ENCODE measurements at places on chromosomes 2 and 18.

GRCh38 chr2:207630491-207630890 is 5.3 kb upstream of the METTL21A start:
- no peak for DNase-seq

DNA sequence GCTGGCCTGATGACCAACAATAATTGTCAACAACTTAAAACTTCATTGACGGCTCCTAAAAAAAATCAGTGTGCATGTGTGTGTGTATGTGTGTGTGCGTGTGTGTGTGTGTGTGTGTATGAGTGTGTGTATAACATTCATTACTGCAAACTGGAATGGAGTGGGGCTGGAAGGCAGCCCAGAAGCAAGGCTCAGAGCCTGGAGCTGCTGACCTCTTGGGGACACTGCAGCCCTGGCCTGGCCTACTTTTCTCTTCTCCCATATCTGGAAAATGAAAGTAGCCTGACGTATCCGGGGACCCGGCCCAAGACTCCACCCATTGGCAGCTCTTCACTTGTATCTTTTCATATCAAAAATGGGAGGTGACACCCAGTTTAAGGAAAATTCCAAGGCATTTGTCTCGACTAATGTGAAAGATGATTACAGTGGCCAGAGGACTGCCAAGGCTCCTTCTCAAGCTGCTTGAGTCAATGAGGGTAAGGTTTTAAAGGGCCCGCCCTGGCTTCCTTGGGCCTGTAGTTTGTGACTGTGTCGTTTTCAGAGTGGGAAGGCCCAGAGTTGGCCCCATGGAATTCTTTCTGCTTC is 72.4 kb upstream of the IL1R1 start:
- DNase-seq = no peak

- DNase-seq = no peak
These were observed 690.0 kb downstream of the ARHGAP15 start for GRCh38 chr2:143819190-143819735.

- DNase-seq = no peak
These were observed 443.9 kb downstream of the PID1 start for GRCh38 chr2:228827056-228827700.

DNA sequence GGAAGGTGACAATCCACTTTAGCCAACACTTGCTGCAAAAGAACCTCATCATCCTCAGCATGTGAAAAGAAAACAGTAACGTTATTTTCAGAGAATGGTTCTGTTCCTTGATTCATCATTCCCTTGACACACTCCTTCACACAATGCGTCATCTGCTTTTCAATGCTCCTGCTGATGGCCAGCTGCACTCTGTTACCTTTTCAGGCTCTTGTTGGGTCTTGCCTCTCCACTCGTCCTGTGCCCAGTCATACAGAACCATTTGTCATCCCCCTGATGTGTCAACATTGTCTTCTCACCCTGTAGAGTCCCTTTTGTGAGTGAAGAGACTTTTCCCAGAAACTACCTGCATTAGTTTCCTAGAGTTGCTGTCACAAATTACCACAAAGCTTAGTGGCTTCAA is 12.2 kb upstream of the DTNA start:
- no peak for DNase-seq

DNA sequence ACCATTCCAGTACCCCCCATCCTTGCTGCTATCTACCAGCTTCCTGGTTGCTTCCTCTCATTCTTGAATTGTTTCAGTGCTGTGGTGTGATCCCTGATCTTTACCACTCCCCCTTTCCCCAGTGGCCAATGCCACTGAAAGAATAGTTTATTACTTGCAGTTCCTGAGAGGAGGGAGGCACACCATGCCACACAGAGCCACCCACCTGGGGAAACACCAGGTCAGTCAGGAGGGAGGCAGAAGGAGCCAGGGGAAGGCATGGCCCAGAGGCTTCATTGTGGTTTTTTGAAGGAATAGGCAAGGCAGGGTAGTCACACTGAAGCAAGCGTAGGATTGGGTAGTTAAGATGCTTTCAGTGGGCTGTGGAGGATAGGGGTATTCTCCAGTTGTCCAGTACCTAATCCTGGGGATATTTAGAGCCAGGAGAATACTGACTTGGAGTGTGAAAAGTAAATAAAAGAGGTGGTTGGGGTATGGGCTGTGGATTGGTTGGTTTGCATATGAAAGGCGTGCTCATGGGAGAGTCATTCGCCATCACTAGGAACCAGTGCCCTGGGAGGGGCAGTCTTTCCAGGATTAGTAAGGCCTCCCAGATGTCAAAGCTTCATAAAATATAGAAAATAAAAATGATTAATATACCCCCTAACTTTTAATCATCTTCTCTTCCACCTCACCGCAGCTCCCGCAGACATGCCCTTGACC is 6.7 kb upstream of the TMEM177 start:
- DNase-seq = no peak

- DNase-seq = no peak
These were observed 79.1 kb upstream of the DNMT3A start for GRCh38 chr2:25420820-25421237.

DNA sequence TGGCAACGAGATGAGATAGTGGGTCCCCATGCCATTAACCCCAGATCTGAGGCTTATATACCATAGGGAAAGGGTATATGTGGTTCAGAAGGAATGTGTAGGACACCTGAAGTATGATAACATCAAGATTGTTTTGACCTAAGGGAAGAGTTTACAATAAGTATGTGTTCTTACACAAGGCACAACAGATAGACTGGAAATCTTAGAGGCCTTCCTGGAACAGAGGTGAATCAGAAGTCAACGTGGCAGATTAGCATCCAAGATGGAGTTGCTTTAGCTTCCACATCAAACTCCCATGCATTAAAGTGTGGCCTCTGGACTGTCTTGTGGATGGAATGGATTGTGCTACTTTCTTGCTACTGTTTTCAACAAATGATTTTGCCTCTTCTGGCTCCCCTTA is 116.6 kb upstream of the NT5C1B start:
- no peak for DNase-seq

DNA sequence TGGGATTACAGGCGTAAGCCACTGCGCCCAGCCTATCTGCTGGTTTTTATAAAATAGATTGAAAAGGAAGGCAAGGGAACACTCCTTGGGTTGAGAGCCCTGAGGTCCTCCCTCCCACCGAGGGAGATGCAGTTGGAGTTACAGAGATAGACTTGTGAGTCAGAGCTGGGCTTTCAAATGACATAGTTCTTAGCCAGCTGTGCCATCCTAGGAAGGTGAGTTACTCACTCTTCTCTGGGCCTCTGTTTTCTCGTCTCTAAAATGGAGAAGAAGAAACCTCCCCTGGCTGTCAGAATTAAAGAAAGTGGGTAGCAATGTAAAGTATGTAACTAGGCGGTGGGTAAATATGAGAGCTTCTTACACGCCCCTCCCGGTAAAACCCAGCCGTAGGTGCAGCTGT is 2.4 kb downstream of the LRRFIP1 start:
- DNase-seq = no peak

DNA sequence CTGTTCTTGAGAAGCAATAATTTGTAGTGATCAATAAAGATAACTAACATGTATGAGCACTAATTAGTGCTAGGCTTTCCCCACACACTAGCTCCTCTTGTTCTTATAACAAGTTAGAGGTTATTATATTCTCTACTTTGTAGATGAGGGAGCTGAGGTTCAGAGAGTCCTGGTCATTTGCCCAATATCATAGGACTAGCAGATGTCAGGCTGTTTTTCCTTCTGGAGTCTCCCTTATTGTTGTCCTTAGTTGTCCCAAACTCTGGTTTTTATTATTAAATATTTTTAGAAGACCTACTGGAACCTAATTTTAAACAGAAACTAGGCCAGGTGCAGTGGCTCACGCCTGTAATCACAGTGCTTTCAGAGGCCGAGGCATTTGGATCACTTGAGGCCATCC is 16.5 kb upstream of the TTC39C start:
- DNase-seq = no peak

DNA sequence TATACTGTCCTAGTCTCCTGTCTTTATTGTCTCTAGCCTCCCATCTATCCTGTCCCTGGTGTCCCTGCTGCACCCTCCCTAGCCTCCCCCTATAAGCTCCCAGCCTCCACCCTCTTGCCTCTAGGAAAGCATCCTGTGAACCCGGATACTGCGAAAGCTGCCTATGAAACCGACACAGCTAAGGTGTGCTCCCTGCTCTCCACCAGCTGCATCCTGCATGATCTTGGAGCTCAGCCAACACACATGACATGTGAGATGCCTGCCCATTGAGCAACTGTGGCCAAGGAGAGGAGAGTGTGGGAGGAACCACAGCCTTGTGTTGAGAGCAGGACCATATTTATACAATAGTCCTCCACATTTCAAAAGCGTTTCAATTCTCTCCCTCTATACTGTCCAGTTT is 187.1 kb downstream of the ZBTB7C start:
- no peak for DNase-seq

- no peak for DNase-seq
These were observed 190.4 kb downstream of the PLCL1 start for GRCh38 chr2:197994751-197995150.

DNA sequence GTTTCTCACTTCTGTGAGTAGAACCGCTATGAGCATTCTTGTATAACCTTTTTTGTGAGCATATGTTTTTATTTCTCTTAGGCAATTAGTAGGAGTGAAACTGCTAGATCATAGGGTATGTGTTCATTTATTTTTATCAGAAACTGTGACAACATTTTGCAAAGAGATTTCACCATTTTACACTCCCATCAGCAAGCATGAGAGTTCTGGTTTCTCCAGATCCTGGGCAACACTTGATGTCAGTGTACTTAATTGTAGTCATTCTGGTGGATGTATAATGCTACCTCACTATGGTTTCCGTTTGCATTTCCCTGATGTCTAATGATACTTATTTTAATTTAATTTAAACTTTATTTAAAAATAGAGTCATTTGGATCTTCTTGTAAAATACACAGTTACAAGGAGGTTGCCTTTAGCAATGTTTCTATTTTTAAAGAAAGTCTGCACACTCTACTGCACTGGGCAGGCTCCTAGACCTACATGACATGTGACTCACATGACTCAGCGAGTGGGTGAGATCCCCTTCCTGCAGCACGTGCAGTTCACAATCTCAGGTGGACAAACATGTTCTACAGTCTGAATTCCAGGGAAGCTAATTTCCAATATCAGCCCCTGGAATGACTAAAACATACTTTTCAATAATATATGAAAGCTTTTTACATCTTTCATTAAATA is 127.0 kb upstream of the BCL2L11 start:
- DNase-seq = no peak

- DNase-seq = no peak
These were observed 9.7 kb downstream of the FMNL2 start for GRCh38 chr2:152344579-152345195.

GRCh38 chr18:35171315-35171987 is 69.4 kb upstream of the ZNF397 start:
- DNase-seq = no peak

DNA sequence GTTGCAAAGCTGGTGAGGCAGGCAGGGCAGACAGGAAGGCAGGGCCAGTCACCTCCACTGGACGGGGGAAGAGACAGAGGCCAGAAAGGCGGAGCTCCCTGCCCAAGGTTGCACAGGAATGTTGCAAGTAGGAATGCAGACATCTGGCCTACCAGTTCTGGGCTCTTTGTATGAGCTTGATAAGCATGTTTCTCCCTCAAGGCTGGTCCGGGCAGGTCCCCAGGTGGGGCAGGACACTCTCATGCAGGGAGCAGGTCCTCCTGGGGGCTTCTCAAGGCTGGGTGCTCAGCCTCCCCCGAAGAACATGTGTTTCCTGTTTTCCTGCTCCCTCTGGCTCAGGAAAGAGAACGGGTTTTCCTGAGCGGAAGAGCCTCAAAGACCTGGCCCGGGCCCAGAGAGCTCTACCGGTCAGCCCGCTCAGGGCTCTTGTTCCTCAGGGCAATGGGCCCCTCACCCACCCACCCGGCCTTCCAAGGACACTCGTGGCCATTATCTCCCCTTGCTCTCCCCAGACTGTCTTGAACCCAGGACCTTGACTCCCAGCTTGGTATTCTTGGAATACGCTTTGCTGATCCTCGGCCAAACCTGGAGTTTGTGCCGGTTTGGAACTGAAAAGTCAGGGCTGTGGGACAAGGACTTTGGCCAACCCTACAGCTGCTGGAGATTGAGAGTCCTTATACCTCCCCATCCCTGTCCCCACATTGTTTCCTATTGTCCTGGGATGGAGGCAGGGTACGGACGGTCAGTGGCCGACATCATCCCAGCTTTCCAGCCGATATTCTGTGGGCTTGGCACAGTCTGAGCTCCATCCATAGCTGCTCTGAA is 87.7 kb upstream of the HAAO start:
- DNase-seq = no peak

GRCh38 chr2:45105050-45105582 is 95.9 kb upstream of the SIX2 start:
- no peak for DNase-seq

DNA sequence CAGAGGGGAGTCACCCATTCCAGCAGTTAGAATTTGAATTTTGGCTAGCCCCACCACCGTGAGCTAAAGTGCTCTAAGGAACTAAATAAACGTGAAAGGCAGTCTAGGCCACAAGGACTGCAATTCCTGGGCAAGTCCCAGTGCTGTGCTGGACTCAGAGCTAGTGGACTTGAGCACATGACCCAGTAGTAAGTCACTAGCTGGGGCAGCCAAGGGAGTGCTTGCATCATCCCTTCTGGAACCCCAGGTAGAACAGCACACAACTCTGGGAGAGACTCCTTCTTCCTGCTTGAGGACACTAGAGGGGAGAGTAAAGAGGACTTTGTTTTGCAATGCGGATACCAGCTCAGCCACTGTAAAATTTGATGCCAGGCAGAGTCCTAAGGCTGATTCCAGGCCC is 672.2 kb downstream of the CPS1 start:
- DNase-seq = no peak

DNA sequence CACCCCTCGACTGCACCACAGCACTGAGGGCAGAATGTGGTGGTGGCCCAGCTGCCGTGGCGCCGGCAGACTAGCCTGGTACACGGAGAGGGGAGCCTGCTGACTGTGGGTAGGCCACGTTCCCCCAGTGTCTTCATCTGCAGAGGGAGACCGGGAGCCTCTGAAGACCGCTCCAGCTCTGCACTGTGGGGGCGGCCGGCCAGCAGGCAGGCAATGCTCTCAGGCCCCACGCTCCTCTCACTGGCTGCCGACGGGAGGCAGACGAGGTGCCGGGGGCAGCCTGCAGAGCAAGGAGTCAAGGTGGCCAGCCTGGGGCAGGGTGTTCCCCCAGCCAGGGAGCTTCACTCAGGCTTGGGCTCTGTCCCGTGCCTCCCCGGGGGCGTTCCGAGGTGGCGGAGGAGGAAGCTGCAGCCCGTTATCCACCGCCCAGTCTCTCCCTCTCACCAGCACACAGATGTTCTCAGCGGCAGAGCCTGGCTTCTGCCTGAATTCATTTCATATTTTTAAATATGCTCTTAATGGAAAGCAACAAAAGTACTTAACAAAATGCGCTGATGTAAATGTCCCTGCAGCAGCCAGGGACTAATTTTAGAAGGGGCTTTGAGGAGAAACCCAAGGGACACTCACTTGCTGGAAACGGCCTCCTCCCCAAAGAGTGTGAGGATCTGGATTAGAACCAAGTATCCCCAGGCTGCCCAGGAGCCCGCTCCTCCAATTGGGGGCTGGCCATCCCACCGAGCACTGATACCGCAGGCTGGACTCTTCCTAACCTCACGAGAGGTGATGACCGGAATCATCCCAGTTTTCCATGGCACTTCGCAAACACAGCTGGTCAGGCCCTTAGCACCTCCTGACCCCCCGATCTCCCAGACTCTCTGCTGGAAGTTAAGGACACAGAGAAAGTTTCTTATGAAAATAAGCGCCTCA is 87.8 kb downstream of the HDAC4 start:
- DNase-seq = no peak

- DNase-seq = no peak
These were observed 11.8 kb upstream of the FN1 start for GRCh38 chr2:215447673-215448081.

- no peak for DNase-seq
These were observed 61.2 kb downstream of the ACYP2 start for GRCh38 chr2:54176577-54176976.
